Thoracic aorta (tissue), 2 donors: ENCODE measurements at places on chromosomes 5 and 9. TPM values are rescaled to one million over a fixed set of nuclear protein-coding genes. Genes with fewer than 3 reads are reported as not detected.
A peak's percentile ranks its signal among the peaks of the same experiment; 100 is the strongest.

GRCh38 chr5:159605585-159605984, 275.3 kb upstream of the IL12B start:
- DNase-seq = no peak

DNA sequence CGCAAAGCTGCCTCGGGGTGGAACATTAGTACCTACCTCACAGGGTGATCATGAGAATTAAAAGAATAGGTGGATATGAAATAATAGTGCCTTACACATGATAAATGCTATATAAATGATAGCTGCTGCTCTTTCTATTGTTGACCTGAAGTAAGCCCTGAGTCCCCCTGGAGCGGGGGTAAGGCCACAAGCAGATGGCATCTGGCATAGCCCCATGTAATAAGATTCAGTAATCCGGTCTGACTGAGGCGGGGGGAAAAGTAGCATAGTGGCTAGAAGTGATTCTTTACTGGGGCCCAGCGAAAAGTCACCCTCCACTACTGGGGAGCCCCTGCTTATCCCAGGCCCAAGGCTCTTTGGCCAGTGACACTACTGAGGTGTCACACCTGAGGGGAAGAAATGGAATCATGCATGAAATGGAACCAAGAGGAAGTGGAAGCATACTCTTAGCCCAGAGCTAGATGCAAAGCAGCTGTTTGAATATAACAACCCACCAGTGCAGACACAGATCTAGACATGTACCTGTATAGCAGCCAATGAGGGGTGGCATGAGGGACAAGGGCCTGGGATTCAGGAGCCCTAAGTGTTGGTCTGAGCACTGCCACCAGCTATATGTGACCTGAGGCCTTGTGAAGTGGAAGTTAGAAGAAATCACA, 16.1 kb upstream of the FGFR4 start:
- no peak for DNase-seq

DNA sequence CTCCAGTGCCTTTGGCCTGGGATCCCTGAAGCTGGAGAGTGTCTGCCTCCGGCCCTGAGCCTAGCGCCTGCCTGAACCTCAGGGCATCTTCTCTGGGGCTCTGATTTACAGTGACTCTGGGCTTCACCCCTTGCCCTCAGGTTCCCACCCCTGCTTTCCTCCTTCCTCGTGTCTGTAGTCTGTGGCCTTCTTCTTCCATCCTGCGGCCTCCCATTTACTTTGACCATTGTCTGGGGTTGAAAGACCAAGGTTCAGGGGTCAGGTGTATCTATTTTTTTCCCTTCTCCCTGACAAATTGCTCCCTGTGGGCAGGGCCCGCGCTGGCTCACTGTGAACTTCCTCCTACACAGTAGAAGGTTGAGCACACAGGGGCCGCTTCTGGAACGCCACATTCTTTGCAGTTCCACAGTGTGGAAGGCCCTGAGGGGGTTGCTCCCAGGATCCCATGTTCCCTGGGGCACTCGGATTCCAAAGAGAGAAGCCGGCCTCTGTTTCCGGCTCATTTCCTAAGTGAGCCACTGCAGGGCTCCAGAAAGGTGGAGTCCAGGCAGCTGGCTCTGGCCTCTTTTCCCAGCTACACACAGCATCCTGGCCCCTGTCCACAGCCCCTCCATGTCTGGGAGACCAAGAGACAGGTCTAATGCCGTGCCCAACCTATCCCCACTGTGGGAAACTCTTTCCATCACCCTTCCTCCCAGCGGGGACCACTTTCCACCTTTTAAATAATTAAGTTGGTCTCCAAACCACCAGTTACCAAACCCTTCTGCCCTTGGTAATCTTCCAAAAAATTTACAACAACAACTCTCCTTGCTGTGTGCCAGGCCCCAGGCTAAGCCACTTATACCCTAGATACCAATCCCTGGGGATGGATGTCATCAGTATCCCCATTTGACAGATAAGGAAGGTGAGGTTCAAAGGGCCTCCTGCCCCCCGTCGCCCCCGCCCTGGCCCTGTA, 140.3 kb upstream of the IER5L start:
- no peak for DNase-seq

DNA sequence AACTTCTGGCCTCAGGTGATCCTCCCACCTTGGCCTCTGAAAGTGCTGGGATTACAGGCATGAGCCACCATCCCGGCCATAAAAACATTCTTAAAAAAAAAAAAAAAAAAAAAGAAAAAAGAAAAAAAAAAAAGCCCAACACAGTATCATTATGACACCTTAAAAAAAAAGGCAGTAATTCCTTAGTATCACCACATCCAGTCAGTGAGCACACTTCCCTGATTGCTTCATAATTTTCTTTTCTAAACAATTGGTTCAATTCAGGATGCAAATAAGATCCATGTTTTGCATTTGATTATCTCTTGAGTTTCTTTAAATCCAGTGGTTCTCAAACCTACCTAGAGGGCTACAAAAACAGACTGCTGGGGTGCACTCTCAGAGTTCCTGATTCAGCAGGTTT, 182.5 kb downstream of the CDK5RAP2 start:
- no peak for DNase-seq

GRCh38 chr9:38244971-38245370, 147.5 kb upstream of the ALDH1B1 start:
- DNase-seq = no peak

DNA sequence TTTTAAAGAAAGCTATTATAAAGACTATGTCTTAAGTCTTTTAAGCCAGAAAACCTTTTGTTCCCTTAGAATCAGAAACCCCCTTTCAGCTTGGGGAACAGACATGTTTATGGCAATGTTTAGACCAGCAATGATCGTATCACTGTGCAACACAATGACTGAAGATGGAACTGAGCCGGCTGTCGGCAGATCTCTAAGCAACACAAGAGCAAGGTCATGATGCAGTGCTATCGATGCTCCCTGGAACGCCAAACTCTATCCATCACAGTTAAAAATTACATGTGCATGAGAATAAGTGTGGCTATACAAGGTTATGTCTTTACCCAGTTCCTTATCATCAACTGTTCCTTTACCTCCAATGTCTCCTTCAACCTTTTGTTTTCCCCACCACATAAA, 1.8 kb upstream of the RNF44 start:
- no peak for DNase-seq

- DNase-seq = no peak
These were observed 255.5 kb downstream of the KIAA0825 start for GRCh38 chr5:94362857-94363256.

DNA sequence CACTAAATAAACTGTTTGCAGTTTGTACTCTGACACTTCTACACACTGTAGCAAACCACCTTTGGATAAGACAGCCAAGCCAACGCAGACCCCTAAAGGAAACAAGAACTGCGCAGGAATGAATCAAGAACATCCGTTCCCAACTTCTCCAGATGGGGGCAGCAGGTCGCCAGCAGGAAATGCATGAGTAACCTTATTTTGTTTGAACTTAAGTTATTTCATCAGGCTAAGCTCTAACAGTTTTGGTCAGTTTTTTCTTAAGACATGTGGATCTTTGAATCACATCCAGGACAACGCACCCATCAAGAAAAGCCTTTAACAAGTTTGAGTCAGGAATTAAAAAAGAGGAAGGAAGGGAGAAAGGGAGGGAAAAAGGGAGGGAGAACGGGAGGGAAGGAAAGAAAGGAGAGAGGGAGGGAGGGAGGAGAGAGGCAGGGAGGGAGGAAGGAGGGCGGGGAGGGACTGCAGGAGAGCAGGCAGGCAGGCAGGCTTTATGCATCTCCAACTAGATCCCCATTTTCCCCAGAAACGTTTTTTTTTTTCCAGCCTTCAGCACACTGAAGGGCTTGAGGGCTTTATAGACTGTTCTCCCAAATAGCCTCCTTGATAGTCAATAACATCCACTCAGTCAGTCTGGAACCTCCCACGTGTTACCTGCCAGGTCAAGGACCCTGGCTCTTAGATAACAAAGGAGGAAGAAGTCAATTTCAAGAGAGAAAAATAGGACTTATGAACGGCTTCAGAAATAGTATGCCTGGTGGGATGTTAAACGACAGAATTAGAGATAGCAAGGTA, 22.2 kb downstream of the BHMT start:
- DNase-seq = peak; percentile 4

DNA sequence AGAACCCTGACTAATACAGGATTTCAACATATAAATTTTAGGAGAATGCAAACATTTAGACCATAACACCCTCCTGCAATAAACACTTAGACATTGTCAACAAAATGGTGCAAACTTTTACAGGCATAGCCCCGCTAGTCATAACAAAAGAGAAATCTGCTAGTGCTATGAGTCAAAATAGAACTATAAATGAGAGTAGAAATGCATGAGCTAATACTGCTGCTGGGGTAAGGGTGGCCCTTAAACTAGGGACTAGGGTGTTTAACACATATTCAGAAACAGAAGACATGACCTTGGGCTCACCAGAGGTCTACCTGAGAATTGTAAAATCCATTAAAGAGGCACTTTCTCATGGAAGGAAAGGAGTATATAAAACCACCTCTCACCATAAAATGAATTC, 131.6 kb downstream of the TLR4 start:
- DNase-seq = no peak

DNA sequence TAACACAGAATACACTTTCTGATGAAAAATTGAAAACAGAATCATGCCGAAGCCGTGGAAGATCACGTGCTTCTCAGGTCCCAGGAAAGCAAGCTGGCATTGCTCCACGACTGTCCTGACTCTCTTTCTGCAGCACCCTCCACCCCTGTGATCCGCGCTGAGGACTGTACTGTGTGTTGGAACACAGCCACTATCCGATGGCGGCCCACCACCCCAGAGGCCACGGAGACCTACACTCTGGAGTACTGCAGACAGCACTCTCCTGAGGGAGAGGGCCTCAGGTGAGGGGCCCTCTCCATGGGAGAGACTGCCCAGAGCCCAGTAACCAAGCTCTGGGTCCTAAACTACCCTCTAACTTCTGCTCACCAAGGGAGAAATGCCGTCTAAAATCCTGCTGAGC, 73.3 kb downstream of the CMYA5 start:
- DNase-seq = no peak

Gene STPG3
- total RNA-seq = not detected
